ENCODE measurements at places on chromosomes 16 and 17. TPM values are rescaled to one million over a fixed set of nuclear protein-coding genes. Genes with fewer than 3 reads are reported as not detected.

Gene HNF1B
- not detected for total RNA-seq

DNA sequence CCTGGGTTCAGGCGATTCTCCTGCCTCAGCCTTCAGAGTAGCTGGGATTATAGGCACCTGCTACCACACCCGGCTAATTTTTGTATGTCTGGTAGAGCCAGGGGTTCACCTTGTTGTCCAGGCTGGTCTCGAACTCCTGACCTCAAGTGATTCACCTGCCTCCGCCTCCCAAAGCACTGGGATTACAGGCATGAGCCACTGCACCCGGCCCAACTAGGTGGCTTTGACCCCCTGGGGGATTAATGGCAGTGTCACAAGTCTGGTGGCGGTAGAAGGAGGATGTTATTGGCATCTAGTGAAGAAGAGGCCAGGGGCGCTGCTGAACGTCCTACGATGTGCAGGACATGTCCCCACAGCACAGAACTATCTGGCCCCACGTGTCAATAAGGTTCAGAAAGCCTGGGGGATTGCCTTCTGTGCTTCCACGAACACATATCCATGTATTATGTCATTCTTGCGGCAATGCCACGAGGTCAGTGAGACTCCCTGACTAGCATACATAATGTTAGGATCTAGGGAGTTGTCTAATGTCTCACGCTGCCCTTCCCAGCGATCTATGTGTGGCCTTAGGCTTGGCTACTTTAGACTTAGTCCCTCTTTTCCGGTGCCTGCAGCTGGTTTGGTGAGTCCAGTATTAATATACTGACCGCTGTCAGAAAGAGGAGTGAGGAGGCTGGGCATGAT is 75.8 kb downstream of the ABCC6 start:
- no peaks in the 10 kb centered on the region for H3K4me1 ChIP-seq
- DNase-seq = no peak
- no peak overlapping the region for H3K27ac ChIP-seq
- peaks cover 20% of the 10 kb centered on the region for H3K36me3 ChIP-seq
- H3K4me3 ChIP-seq = no peak overlapping the region

GRCh38 chr17:82922646-82923045 is 82.8 kb upstream of the ZNF750 start:
- no peaks in the 10 kb centered on the region for H3K27me3 ChIP-seq
- DNase-seq = no peak
- H3K4me3 ChIP-seq = no peak overlapping the region
- peaks cover 69% of the 10 kb centered on the region for H3K36me3 ChIP-seq
- H3K4me1 ChIP-seq = no peaks in the 10 kb centered on the region
- no peak overlapping the region for H3K27ac ChIP-seq

DNA sequence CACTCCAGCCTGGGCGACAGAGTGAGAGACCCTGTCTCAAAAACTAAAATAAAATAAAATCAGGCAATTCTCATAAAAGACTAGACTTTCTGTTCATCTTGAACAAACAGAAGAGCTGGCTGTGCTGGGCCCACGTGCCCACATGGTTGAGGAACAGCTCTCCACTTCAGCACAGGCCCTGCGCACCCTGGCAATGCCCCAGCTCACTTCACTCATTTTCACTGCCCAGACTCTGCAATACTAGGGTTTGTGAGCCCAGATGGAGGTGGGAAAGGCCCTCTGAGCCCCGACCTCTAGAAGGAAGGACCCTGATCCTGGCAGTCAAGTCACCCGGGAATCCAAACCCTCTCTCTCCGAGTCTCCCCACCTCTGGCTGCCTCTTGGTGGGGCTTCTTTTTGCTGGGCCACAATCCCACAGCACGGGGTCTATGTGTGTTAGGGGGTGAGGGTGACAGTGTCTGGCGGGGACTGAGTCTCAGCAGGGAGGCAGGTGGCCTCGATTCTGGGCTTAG is 14.8 kb downstream of the MYLK3 start:
- no peaks in the 10 kb centered on the region for H3K36me3 ChIP-seq
- H3K27me3 ChIP-seq = no peaks in the 10 kb centered on the region
- DNase-seq = no peak
- H3K27ac ChIP-seq = no peak overlapping the region
- H3K4me1 ChIP-seq = no peaks in the 10 kb centered on the region

Data from CD4-positive, alpha-beta T cell (primary cell).